ENCODE measurements at places on chromosomes 1 and 21. TPM values are rescaled to one million over a fixed set of nuclear protein-coding genes. Genes with fewer than 3 reads are reported as not detected.

Gene IVL
- not detected for total RNA-seq

Gene FOXJ3
- total RNA-seq, result 18.6 TPM

Gene PRAMEF7
- not detected for total RNA-seq

Gene CD5L
- total RNA-seq, result not detected

Gene FCRL5
- not detected for total RNA-seq

Gene IL19
- not detected for total RNA-seq

Gene WDR64
- total RNA-seq, result not detected

Gene ERG
- total RNA-seq, result 0.32 TPM

Gene BMP8A
- total RNA-seq, result 0.40 TPM

Gene CLDN8
- not detected for total RNA-seq

Gene SEMA6C
- 1.7 TPM for total RNA-seq

Gene LYPD8
- total RNA-seq, result not detected

Gene NBL1
- 153 TPM for total RNA-seq

Gene CCNL2
- total RNA-seq, result 28.2 TPM

Gene PIGK
- total RNA-seq, result 22.9 TPM

Gene PANK4
- total RNA-seq, result 26.4 TPM

Gene SLFNL1
- total RNA-seq, result 1.4 TPM

Gene LAMB3
- total RNA-seq, result 4.8 TPM

Gene TMEM200B
- 21.1 TPM for total RNA-seq

Gene TCP10L
- not detected for total RNA-seq

Gene HEYL
- 0.48 TPM for total RNA-seq

Gene GPR157
- total RNA-seq, result 4.0 TPM

Gene LCE1E
- not detected for total RNA-seq

Gene NEGR1
- total RNA-seq, result 3.2 TPM

Gene RPTN
- total RNA-seq, result not detected

Gene LCE2B
- total RNA-seq, result not detected

Gene NUP210L
- not detected for total RNA-seq

Gene FAM72B
- total RNA-seq, result 3.6 TPM

Gene CFAP141
- total RNA-seq, result not detected

Gene LAMTOR2
- total RNA-seq, result 68.6 TPM

Gene PAQR6
- total RNA-seq, result 2.1 TPM

Gene PGM1
- total RNA-seq, result 64.2 TPM

Gene LRRC39
- not detected for total RNA-seq

Gene IFI44L
- 7.4 TPM for total RNA-seq

Gene TBCE
- 16.5 TPM for total RNA-seq

Gene FYB2
- not detected for total RNA-seq

Gene ANKRD35
- 8.8 TPM for total RNA-seq

Gene BGLAP
- 1.2 TPM for total RNA-seq

Gene KANK4
- total RNA-seq, result 0.16 TPM

Gene POGZ
- total RNA-seq, result 29.4 TPM

Gene NR5A2
- 4.7 TPM for total RNA-seq

Gene TMEM240
- total RNA-seq, result 10.3 TPM

Gene ARTN
- under 0.01 TPM for total RNA-seq

All from epithelial cell of alveolus of lung (primary cell).